ENCODE measurements at places on chromosomes 6 and 20. TPM values are rescaled to one million over a fixed set of nuclear protein-coding genes. Genes with fewer than 3 reads are reported as not detected.

DNA sequence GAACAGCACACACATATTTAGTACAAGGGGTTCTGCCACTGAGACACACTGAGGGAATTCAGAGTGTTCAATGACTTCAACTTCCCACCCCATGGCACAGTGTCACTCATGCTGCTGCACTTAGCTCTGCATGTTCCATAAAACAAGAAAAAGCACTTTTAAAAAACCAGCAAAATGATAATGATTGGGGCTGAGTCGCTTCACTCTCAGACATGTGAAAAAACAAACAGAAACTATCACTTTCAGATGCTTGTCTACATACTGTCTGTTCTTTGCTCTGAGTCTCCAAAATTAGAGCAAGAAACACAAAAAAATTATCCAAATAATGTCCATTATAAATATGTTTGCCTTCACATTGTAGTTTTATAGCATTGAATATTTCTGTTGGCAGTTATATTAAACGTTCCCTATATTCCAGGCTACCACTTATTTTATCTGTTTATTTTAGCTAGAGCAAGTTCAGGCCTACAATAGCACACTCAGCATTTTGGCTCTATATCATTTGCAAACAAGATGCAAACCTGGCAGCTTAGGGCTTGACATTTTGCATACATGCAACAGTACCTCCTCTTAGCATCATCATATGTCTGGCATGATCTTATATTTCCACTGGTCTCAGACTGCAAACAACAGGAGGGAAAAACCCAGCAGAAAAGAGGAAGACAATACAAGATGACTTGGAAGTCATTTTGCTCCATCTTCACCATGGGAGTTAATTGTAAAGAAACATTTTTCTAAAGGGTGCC lies 398.8 kb downstream of the HACE1 start:
- H3K36me3 ChIP-seq: no peaks in the 10 kb centered on the region
- H3K4me1 ChIP-seq: no peaks in the 10 kb centered on the region
- H3K27ac ChIP-seq: no peak overlapping the region
- no peaks in the 10 kb centered on the region for H3K27me3 ChIP-seq
- DNase-seq: no peak

DNA sequence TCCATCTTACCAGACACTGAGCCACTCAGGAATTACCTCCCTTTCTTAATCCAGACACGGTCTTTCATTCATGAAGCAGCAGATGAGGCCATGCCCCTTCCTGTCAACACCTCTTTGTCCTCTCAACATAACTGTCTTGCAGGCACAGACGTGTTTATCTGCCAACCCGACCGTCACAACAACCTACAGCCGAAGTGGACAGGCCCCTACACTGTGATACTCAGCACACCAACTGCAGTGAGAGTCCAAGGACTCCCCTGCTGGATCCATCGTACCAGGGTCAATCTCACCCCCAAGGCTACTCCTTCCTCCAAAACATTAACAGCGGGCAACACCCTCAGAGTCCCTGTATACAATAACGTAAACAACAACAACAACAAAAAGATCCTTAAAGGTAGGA lies 30.6 kb upstream of the ULBP3 start:
- peaks cover 8% of the 10 kb centered on the region for H3K27me3 ChIP-seq
- H3K4me3 ChIP-seq: no peak overlapping the region
- no peaks in the 10 kb centered on the region for H3K4me1 ChIP-seq
- H3K27ac ChIP-seq: no peak overlapping the region
- no peaks in the 10 kb centered on the region for H3K36me3 ChIP-seq
- no peak for DNase-seq

DNA sequence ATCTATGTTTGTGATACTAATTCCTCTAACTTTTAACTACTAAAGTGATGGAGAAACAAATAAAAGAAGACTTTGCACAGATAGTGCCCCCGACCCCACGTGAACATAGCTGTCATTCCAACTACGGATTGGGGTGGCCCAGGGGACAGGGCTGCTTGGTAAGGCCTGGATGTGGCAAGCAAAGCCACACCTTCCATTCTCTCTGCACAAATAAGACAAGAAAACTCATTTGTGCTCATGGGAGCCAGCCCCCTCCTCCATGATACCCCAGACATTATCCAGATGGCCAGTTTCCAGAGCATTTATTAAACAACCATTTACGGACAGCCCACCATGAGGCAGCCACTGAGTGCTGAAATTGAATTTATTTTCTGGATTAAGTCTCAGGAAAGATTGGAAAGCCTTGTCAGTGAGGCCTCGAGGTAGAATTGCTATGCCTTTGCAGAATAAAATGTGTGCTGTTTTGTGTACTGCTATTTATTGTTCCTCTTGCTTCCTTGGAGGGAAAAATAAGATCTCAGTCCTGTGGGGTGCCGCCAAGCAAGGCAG lies 151.2 kb downstream of the UNC5CL start:
- no peak for DNase-seq
- H3K4me1 ChIP-seq: no peaks in the 10 kb centered on the region
- H3K27me3 ChIP-seq: no peaks in the 10 kb centered on the region
- no peaks in the 10 kb centered on the region for H3K36me3 ChIP-seq

- H3K27ac ChIP-seq: no peak overlapping the region
- H3K4me1 ChIP-seq: no peaks in the 10 kb centered on the region
- H3K36me3 ChIP-seq: no peaks in the 10 kb centered on the region
- H3K4me3 ChIP-seq: no peak overlapping the region
- no peaks in the 10 kb centered on the region for H3K27me3 ChIP-seq
These were observed 27.3 kb upstream of the GRM4 start for GRCh38 chr6:34172961-34173775.

DNA sequence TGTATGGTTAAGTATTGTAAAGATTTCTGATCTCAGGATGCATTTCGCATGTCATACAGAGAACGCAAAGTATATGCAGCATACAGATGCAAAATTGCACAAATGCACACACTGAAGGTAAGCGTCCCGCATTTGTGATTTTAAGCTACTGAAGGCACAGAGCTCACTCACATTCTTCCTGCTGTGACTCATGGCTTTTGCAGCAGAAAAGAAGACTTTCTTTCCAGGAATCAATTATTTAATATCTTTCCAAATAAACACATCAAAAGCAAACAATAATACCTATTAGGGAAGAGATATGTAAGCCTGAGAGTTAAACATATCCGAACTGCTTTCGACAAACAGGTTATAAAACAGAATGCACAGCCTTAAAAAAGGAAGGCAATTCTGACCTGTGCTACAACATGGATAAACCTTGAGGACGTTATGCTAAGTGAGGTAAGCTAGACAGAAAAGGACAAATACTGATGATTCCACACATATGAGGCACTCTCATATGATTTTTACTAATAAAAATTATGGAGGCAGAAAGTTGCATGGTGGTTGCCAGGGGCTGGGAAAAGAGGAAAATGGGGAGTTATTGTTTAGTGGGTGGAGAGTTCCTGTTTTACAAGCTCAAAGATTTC lies 109.0 kb downstream of the TFAP2A start:
- DNase-seq: no peak
- H3K4me1 ChIP-seq: no peaks in the 10 kb centered on the region
- H3K27me3 ChIP-seq: peaks cover 10% of the 10 kb centered on the region
- H3K4me3 ChIP-seq: no peak overlapping the region
- H3K27ac ChIP-seq: no peak overlapping the region

- H3K4me1 ChIP-seq: no peaks in the 10 kb centered on the region
- no peak overlapping the region for H3K4me3 ChIP-seq
- DNase-seq: no peak
- no peak overlapping the region for H3K27ac ChIP-seq
- no peaks in the 10 kb centered on the region for H3K27me3 ChIP-seq
- H3K36me3 ChIP-seq: no peaks in the 10 kb centered on the region
These were observed 111.8 kb downstream of the UBE3D start for GRCh38 chr6:82953871-82954270.

DNA sequence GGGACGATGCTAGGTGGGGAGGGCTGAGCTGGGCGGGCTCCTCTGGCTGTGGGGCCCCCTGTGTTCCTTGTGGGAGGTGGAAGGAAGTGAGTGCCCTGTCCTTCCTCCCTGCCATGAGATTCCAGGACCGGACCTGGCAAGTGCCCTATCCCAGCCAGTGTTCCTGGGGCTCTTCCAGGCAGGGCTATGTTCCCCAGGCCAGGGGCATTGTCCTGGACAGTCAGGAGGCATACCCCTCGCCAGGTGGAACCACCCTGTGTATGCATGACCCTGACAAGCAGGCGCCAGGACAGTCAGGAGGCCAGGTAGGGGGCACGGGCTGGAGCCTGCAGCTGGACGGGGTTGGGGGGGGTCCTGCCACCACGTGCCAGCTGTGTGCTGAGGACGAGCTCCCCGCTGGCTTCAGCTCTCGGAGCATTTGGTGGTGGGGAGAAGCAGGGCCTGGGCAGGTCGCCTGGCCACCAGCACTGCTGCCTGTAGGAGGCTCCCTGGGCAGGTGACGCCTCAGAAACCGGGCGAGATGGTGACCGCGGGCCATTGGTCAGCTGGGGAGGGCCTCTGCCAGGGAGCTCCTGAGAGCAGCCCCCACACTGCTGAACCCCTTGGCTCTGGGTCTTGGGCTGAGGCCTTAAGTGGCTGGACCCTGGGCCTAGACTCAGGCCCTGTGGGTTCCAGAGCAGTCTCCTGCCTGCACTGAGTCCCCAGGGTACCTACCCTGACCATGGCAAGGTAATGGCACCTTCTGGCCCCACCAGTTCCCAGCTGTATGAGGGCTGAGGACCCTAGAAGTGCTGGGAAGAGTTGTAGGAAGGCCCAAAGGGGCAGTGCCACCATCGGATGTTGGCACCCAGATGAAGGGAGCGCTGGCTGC lies 694 bp downstream of the SLC17A9 start:
- H3K27me3 ChIP-seq: no peaks in the 10 kb centered on the region
- DNase-seq: no peak
- H3K27ac ChIP-seq: peak overlapping the region; percentile 87
- H3K36me3 ChIP-seq: no peaks in the 10 kb centered on the region

DNA sequence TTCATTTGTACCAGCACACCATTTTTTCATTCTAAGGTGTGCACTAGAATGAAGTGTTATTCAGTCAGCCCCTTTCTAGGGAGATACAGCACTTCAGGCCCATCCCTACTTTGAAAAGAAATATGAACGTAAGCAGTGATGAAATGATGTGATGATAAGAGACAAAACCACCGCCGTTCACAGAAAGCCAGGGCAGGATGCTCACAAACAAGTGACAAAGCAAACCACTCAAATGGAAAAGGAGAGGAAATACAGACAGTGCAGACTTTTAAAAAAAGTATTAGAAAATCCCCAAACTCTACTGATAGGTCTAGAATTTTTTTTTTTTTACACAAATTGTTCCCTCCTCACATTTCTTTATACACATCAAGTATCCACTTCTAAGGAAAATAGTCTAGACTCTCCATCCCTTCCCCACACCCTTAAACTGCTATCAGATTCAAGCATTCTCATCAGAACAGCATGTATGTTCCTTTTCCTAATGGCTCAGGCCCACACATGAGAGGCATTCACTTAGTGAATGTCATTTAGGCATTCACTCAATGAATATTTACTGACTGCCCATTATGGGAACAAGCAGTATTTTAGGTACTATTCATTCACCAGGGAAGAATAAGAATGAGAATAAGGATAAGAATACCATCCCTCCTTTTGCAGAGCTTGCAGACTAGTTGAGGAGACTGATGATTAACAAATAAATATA lies 243.5 kb downstream of the GMPR start:
- no peaks in the 10 kb centered on the region for H3K4me1 ChIP-seq
- no peak overlapping the region for H3K4me3 ChIP-seq
- peaks cover 6% of the 10 kb centered on the region for H3K36me3 ChIP-seq
- H3K27me3 ChIP-seq: no peaks in the 10 kb centered on the region

DNA sequence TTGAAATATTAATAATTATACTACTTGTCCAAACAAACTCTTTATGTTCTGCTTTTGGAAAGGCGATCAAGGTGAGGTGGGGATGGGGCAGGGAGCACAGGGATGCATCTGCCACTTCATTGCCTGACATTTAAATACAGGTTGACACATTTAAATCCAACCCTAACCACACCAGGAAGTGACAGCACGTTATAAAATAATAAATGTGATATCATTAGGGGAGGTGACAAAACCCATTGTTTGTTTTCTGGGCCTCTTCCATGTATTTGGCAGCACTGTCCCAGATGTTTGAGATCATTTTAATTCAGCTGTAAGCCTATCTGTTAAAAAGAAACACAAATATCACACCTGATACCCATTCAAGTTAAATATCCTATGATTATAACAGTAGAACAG lies 342.4 kb upstream of the ARID1B start:
- H3K4me3 ChIP-seq: no peak overlapping the region
- H3K4me1 ChIP-seq: peaks cover 35% of the 10 kb centered on the region
- DNase-seq: no peak
- no peaks in the 10 kb centered on the region for H3K36me3 ChIP-seq

GRCh38 chr6:134539865-134540323 lies 222.0 kb upstream of the SGK1 start:
- H3K36me3 ChIP-seq: no peaks in the 10 kb centered on the region
- H3K4me3 ChIP-seq: no peak overlapping the region
- H3K27ac ChIP-seq: no peak overlapping the region
- no peaks in the 10 kb centered on the region for H3K27me3 ChIP-seq
- DNase-seq: no peak

GRCh38 chr20:24936526-24937407 lies 12.3 kb upstream of the CST7 start:
- no peaks in the 10 kb centered on the region for H3K27me3 ChIP-seq
- no peak for DNase-seq
- H3K27ac ChIP-seq: no peak overlapping the region
- no peaks in the 10 kb centered on the region for H3K36me3 ChIP-seq
- H3K4me3 ChIP-seq: no peak overlapping the region

GRCh38 chr6:119205911-119206618 lies 127.6 kb upstream of the FAM184A start:
- no peaks in the 10 kb centered on the region for H3K36me3 ChIP-seq
- peaks cover 6% of the 10 kb centered on the region for H3K4me1 ChIP-seq
- no peak overlapping the region for H3K4me3 ChIP-seq
- no peaks in the 10 kb centered on the region for H3K27me3 ChIP-seq

GRCh38 chr20:48489046-48489463 lies 338.7 kb downstream of the PREX1 start:
- H3K4me1 ChIP-seq: no peaks in the 10 kb centered on the region
- peaks cover 9% of the 10 kb centered on the region for H3K27me3 ChIP-seq
- H3K27ac ChIP-seq: no peak overlapping the region
- no peaks in the 10 kb centered on the region for H3K36me3 ChIP-seq
- DNase-seq: no peak

DNA sequence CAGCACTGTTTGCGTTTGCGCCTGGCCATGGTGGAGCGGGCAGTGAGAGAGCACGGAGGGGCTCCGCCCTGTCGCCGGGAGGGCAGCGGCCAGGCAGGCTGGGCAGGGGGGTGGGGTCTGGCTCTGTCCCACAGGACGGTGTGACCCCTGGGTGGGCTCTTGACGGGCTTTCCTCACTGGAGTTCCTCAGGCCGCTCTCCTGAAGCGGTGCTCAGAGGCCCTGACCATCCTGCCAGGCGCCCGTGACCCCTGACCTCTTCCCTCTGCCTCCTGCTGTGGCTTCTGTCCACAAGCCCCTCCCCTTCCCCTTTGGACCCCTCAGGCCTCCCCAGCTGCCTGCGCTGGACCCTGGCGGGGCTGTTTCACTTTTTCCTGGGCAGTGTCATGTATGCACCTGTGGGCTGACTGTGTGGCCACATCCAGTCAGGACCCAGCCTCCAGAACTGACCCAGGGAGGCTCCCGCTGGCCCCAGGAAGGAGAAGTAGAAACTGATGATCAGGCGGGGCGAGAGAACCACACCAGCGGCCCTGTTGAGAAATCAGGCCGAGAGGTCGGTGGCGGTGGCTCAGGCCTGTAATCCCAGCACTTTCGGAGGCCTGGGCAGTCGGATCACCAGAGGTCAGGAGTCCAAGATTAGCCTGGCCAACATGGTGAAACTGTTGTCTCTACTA lies 1.2 kb downstream of the OGFR start:
- H3K4me1 ChIP-seq: peaks cover 30% of the 10 kb centered on the region
- no peaks in the 10 kb centered on the region for H3K36me3 ChIP-seq
- peak overlapping the region; percentile 94 for H3K27ac ChIP-seq
- DNase-seq: no peak

Gene EFCAB8
- total RNA-seq: not detected

Gene TMEM74B
- 0.96 TPM for total RNA-seq

Gene BEND6
- total RNA-seq: 0.55 TPM

Gene TOMM6
- total RNA-seq: 80.2 TPM

Gene LPA
- not detected for total RNA-seq

Gene CD109
- 1.9 TPM for total RNA-seq
